ENCODE measurements at places on chromosomes 1 and 21.

- no peak for DNase-seq
Measured at GRCh38 chr1:178581351-178582303, 68.7 kb downstream of the TEX35 start.

GRCh38 chr1:234697015-234697414 lies 87.0 kb upstream of the IRF2BP2 start:
- no peak for DNase-seq

GRCh38 chr21:42646076-42646825 lies 7.2 kb upstream of the PDE9A start:
- DNase-seq: no peak

DNA sequence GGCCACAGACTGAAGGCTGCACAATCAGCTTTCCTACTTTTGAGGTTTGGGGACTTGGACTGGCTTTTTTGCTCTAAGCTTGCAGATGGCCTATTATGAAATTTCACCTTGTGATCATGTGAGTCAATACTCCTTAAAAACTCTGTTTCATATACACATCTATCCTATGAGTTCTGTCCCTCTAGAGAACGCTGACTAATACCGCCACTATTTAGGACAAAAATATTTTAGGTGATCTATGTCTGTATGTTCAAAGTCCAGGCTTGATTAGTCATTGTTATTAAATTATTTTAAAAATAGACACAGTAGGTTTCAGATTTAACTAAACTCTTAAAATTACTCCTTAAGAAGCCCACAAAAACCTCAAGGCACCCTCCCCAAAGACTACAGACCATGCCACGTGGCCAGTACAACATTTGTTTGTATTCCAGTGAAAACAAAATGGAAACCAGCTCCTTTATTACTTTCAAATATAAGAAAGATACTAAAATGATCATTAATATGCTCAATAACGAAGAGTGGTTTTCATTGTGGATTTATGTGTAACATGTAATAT lies 63.1 kb downstream of the TMPRSS15 start:
- no peak for DNase-seq

GRCh38 chr1:200302192-200302920 lies 107.5 kb downstream of the ZNF281 start:
- no peak for DNase-seq

GRCh38 chr1:246445503-246445902 lies 61.6 kb downstream of the SMYD3 start:
- DNase-seq: no peak

GRCh38 chr21:45552696-45553391 lies 10.6 kb upstream of the SLC19A1 start:
- no peak for DNase-seq

DNA sequence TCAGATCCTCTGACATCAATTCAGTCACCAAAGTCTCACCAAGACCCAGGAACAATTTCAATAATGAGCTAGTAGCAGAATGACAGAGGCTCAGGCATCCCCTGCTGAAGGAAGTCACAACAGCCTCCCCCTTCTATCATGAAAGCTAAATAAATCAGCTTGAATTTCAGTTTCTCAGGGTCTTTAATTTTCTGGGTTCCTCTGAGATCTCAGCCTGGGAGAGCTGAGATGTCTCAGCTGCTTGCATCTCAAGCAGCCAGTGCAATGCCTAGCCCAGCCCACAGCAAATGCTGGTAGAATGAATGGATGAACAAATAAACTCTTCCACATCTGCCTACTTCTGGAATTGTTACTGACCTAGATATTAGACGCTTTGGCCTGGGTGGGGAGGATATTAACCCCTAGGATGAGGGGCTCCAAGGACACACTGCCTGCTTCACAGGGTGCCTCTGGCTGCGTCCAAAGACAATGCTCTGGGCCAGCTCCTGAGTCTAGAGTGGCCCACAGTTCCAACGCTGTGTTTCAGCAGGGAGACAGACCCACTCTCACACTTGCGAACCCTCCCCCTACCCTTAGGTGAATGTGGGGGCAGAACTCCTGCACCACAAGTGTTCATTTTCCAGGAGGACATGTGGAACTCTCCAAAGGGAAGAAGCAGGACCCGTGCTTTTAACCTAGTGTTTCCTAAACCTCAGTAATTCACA lies 11.2 kb upstream of the LORICRIN start:
- no peak for DNase-seq

GRCh38 chr1:214022810-214023425 lies 35.1 kb downstream of the PROX1 start:
- no peak for DNase-seq

DNA sequence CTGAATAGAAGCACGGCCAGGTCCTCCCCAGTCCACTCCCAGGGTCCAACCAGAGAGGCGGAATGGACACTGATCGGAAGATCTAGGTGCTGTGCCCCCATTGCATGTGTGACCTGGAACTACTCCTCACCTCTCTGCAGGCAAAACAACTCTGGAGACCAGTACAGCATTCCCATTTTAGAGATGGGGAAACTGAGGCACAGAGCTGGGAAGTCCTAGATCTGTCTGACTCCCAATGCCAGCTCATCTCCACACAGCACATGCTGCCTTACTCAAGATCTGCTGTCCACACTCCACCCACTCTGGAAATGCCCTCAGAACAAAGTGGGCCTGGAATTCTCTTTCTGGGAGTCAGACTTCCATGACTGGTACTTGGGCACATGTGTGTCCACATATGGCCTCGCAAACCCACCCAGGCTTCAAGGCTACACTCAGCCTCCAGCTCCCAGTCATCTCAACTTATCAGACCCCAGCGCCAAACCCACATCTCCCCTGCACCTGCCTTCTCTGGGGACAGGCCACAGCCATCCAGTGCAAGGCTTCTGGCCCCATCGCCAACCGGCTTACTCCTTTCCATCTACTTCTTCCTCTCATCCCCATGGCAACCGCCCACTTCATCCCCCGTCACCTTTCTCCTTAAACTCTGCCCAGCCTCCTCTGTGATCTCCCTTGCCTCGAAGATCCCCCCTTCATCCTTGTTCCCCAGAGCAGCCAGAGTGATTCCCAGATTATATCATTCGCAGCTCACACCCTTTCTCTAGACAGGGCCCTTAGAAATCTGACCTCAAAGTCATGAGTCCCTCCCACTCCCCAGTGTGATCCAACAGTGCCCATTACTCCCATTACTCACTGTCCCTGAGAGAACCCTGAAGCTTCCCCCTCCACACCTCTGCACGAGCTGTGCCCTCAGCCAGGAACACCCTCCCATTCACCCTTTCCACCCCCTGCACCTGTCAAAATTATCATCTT lies 2.7 kb downstream of the COL8A2 start:
- no peak for DNase-seq

GRCh38 chr1:119779869-119780356 lies 11.2 kb upstream of the HMGCS2 start:
- DNase-seq: no peak

DNA sequence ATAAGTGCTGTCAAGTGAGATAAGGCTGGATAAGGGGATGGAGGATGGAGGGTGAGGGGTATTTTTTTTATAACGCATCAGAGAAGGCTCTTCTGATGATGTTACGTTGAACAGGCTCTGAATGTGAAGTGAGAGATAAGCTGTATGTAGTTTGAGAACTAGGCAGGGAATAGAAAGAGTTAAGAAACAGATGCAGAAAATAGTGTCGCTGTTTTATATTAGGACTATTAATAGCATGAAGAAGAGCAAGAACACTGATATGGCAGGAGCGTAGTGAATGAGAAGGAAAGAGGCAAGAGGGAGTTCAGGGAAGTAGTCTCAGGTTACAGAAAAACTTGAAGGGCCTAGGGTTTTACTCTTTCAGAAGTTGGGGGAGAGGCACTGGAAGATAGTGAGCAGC lies 59.8 kb downstream of the GPR88 start:
- DNase-seq: no peak

- DNase-seq: no peak
Measured at GRCh38 chr1:152038871-152039270, 2.1 kb upstream of the S100A11 start.

DNA sequence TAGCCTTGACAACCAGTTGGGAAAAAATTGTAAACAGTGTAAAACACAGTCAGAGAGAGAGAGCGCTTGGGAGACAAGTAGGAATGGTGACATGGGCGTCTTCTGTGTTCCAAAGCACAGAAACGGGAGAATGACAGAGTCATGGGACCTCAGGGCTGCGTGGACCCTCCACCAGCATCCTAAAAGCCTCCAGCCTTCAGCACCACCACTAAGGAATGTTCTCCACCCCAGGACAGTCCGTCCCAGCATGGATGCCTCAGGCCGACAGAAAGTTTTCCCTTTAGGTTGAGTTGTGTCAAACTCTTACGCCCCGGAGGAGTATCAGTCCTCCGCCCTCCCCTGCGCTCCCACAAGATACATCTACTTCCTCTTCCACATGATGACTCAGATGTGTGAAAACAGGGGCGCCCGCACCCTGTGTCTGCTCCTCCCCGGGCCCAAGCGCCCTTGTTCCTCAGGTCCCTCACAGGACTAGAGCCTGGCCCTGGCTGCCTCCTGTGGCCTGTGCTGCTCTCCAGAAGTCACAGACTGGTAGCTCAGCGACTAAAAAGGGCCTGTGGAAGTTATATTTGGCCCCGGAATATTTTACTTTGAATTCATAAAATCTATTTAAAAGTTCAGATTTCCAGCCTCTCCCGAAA lies 63.9 kb upstream of the EFHD2 start:
- DNase-seq: no peak

- no peak for DNase-seq
Measured at GRCh38 chr1:204094313-204094729, 21.4 kb downstream of the SOX13 start.

DNA sequence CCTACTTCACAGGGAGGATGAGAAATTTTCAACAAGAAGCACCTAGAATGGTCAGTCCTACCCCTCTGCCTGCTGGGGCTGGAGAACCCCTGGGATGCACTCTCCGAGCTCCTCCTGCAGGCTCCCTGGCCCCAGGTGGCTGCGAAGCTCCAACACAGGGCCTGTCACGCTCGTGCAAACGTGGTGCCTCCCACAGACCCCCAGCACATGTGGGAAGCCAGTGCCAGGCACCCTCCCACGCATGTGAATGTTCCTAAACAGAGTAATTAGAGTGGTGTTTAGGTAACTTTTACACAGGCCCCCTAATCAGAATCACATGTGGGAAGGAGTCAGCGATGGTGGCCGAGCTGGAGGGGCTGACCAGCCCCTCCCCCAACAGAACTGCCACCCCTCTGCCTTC lies 28.4 kb downstream of the GLIS1 start:
- DNase-seq: no peak

DNA sequence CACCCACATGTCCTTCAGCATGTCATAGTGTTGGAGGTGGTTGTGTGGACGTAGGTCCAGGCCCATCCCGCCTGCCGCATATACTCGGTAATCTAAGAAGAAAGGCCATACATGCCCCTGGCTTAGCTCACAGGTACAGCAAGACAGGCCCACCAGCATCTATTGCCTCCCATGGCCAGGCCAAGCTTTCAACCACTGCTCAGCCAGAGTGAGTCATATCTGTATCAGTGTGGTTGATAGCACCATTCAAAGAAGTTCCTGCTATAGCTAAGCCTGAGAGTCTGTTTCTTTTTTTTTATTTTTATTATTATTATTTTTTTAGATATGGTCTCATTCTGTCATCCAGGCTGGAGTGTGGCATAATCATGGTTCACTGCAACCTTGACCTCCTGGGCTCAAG lies 17.0 kb downstream of the KLHDC8A start:
- DNase-seq: no peak

GRCh38 chr1:1629430-1630190 lies 2.4 kb upstream of the MMP23B start:
- no peak for DNase-seq

- DNase-seq: no peak
Measured at GRCh38 chr1:38608202-38608864, 251.2 kb downstream of the RRAGC start.

DNA sequence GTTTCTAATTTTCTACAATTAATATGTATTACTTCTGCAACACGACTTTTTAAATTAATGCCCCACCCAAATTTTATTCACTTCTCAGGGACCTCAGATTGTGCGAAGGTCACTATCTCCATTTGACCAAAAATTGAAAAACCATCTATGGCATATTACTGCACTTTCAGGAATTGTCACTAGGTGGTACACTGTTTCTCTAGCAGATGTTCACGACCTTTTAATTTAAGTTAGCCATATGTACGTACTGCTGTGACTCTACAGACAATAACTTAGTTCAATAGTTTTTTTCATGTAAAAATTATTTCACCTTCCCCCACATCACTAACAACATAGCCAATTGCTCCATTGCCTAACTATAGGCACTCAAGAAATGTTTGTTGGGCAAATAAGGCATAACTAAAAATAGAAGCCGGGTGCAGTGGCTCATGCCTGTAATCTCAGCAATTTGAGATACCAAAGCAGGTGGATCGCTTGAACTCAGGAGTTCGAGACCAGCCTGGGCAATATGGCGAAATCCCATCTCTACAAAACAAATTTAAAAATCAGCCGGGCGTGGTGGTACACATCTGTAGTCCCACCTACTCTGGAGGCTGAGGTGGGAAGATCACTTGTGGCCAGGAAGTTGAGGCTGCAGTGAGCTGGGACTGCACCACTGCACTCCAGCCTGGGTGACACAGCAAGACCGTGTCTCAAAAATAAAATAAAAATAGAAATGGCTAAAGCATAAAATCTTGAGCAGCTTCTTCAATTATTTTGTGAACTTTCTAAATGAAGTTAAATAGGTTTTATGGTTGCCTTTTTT lies 75.7 kb upstream of the PKN2 start:
- DNase-seq: no peak

GRCh38 chr21:41029571-41029970 lies 138.4 kb upstream of the BACE2 start:
- DNase-seq: no peak

DNA sequence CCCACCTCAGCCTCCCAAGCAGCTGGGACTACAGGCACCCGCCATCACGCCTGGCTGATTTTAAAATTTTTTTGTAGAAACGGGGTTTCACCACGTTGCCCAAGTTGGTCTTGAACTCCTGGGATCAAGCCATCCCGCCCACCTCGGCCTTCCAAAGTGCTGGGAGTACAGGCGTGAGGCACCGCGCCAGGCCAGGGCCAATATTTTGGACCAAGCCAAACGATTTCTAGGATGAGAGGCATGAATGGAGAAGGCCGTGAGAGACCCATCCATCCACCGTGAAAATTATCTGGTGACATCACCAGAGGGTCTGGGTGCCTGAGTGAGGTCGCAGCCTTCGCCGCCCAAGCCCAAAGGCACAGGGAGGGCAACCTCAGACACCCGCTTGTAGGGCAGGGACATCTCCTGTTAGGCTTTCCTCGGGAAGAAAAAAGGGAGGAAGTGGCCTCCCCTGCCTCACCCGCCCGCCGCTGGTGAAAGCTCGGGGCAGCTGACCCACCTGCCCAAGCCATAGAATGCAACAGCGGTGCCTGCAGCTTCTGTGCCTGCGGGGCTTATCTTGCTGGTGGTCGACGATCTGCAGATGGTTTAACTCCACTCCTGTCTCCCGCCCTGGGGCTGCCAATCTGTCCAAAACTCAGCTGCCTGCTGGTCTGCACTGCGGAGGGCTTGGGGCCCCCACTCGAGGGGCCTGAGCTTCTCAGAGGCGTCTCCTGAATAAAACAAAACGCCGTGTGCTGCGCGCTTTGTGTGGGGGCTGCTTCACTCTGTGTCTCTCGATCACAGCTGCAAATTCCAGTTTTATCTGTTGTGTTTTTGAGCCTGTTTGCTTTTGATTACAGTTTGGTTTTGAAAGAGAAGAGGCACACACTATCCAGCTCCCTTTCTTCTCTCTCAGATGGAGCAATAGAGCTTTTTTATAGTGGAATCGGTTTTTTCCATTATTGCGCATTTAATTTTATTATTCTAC lies 85.8 kb downstream of the MRPS6 start:
- no peak for DNase-seq
